ENCODE measurements at places on chromosomes 12 and 14.
A peak's percentile ranks its signal among the peaks of the same experiment; 100 is the strongest.

GRCh38 chr12:16168078-16168477, 109.4 kb downstream of the SLC15A5 start:
- H3K27ac ChIP-seq, result no peak overlapping the region
- no peak for DNase-seq
- no peaks in the 10 kb centered on the region for H3K27me3 ChIP-seq
- no peaks in the 10 kb centered on the region for H3K4me1 ChIP-seq

GRCh38 chr12:50518090-50518489, 13.3 kb downstream of the DIP2B start:
- no peak for DNase-seq
- no peaks in the 10 kb centered on the region for H3K27me3 ChIP-seq
- H3K36me3 ChIP-seq, result peaks cover 14% of the 10 kb centered on the region
- H3K27ac ChIP-seq, result peak overlapping the region; percentile 74

GRCh38 chr14:70907996-70908934, 1.0 kb downstream of the PCNX1 start:
- H3K4me1 ChIP-seq, result peaks cover 57% of the 10 kb centered on the region
- peak; percentile 88 for DNase-seq
- no peaks in the 10 kb centered on the region for H3K27me3 ChIP-seq
- H3K36me3 ChIP-seq, result peaks cover 22% of the 10 kb centered on the region

GRCh38 chr14:104690861-104691455, 1.5 kb downstream of the INF2 start:
- peak overlapping the region; percentile 84 for H3K4me3 ChIP-seq
- H3K4me1 ChIP-seq, result peaks cover 49% of the 10 kb centered on the region
- no peaks in the 10 kb centered on the region for H3K27me3 ChIP-seq
- H3K27ac ChIP-seq, result peak overlapping the region; percentile 70
- peaks cover 6% of the 10 kb centered on the region for H3K36me3 ChIP-seq

DNA sequence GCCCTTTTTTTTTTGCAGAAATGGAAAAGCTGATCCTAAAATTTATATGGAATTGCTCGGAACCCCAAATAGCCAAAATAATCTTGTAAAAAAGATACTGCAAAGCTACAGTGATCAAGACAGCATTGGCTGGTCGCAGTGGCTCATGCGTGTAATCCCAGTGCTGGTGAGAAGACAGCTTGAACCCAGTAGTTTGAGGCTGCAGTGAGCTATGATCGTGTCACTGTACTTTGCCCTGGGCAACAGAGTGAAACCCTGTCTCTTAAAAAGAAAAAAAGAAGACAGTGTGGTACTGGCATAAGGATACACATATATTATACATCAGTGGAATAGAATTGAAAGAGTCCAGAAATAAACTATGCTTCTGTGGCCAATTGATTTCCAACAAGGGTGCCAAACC, 5.4 kb downstream of the ITGB7 start:
- H3K36me3 ChIP-seq, result peaks cover 49% of the 10 kb centered on the region
- H3K4me1 ChIP-seq, result peaks cover 61% of the 10 kb centered on the region
- H3K27ac ChIP-seq, result peak overlapping the region; percentile 54
- H3K27me3 ChIP-seq, result no peaks in the 10 kb centered on the region
- H3K4me3 ChIP-seq, result peak overlapping the region; percentile 20

DNA sequence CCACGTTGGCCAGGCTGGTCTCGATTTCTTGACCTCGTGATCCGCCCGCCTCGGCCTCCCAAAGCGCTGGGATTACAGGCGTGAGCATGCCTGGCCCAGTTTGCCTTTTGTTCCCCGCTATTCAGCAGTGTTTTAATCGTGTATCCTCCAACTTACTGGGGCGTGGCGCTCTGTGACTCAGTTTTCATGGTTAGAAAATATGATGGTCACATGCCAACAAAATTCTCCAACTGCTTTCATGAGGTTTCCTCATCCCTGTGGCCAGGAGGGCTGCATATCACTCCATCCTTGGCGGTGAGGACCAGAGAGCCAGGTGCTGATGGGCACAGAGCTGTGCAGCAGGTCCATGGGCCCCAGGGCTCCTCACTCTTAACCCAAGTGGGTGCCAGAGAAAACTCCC, 33.0 kb upstream of the PRMT8 start:
- peaks cover 27% of the 10 kb centered on the region for H3K27me3 ChIP-seq
- H3K4me3 ChIP-seq, result no peak overlapping the region
- H3K27ac ChIP-seq, result no peak overlapping the region
- DNase-seq, result no peak
- no peaks in the 10 kb centered on the region for H3K36me3 ChIP-seq

DNA sequence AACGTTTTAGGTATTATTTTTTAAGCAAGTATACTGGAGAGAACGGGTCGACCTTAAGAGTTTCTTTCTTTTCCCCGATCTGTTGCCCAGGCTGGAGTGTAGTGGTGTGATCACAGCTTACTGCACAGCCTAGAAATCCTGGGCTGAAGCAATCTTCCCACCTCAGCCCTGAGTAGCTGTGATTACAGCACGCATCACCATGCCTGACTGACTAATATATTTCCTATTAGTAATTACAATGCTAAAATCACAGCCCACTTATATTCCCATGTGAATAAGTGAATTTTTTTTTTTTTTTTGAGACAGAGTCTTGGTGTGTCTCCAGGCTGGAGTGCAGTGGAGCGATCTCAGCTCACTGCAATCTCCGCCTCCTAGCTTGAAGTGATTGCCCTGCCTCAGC, 50.4 kb downstream of the DICER1 start:
- H3K27me3 ChIP-seq, result no peaks in the 10 kb centered on the region
- peaks cover 2% of the 10 kb centered on the region for H3K4me1 ChIP-seq
- no peak overlapping the region for H3K4me3 ChIP-seq
- peaks cover 59% of the 10 kb centered on the region for H3K36me3 ChIP-seq

GRCh38 chr12:78331753-78332152, 501.1 kb downstream of the NAV3 start:
- no peak overlapping the region for H3K4me3 ChIP-seq
- no peak overlapping the region for H3K27ac ChIP-seq
- no peaks in the 10 kb centered on the region for H3K36me3 ChIP-seq
- no peaks in the 10 kb centered on the region for H3K4me1 ChIP-seq
- H3K27me3 ChIP-seq, result no peaks in the 10 kb centered on the region
- DNase-seq, result no peak

DNA sequence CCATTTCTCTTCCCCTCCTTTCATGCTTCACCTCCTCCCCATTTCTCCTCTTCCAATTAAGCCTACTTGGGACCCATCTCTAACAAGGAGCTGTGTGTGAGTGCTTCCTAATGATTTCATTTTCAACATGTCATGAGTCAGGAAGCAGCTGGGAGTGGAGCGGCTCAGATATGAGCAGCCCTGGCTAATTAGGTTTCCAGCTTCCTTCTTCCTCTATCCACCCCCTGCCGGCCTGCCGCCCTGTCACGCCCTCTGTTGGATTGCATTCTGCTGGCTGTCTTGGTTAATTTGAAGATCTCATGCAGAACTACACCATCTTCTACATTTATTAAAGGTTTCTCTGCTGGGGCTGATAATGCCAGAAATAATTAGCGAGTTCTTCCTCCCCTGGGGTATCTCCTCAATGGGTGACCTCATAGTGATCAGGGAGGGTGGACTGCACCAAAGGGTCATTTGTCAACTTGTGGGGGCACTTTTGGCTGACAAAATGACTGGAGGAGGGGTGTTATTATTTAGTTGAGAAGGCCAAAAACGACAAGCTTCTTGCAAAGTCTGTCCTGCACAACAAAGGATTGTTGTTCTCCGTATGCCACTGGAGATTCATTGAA, 300.9 kb upstream of the SRRM4 start:
- H3K4me3 ChIP-seq, result no peak overlapping the region
- no peaks in the 10 kb centered on the region for H3K36me3 ChIP-seq
- H3K27me3 ChIP-seq, result no peaks in the 10 kb centered on the region

- no peaks in the 10 kb centered on the region for H3K27me3 ChIP-seq
- H3K4me1 ChIP-seq, result peaks cover 49% of the 10 kb centered on the region
- no peak overlapping the region for H3K4me3 ChIP-seq
- no peaks in the 10 kb centered on the region for H3K36me3 ChIP-seq
- DNase-seq, result no peak
Observed at GRCh38 chr12:96422192-96422591, 22.0 kb upstream of the CDK17 start.

DNA sequence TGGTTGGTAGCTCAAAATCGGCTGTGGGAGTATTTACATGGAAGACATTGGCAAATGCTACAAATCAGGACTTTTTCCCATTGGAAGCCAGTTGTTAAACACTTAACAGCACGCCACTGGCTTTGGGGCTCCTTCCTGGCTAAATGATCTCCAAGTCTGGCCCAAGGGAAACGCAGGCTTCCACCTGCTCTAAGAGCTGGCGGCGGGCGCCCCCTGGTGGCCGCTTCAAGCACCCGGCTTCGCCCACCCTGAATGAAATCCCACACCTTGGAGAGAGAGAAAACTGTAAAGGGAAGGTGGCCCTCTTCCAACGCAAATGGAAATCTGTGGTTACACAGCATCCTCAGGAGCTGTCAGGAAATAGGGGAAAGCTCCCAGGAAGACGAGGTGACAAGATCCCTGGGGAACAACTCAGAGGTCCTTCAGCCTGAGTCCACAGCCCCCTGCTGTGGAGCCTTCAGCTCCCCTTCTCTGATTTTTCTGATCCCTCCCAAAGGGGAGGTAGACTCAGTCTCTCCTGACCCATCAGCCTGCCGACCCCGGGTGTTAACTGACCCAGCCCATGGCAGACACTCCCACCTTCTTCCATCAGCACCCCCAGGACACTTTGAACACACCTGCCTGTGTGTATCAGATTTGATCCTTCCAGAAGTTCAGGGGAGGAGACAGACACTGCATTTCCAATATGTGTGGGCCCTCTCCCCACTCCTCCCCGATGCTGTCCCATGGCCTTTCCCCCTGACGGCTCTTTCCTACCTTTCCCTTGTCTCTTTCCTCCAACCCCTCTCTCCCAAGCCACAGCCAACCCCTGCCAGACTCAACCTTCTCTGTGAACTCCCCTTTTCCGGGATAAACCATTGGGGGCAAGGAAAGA, 15.4 kb downstream of the SELPLG start:
- no peak overlapping the region for H3K4me3 ChIP-seq
- H3K27me3 ChIP-seq, result no peaks in the 10 kb centered on the region
- peaks cover 50% of the 10 kb centered on the region for H3K4me1 ChIP-seq
- H3K36me3 ChIP-seq, result peaks cover 58% of the 10 kb centered on the region
- H3K27ac ChIP-seq, result peak overlapping the region; percentile 83

DNA sequence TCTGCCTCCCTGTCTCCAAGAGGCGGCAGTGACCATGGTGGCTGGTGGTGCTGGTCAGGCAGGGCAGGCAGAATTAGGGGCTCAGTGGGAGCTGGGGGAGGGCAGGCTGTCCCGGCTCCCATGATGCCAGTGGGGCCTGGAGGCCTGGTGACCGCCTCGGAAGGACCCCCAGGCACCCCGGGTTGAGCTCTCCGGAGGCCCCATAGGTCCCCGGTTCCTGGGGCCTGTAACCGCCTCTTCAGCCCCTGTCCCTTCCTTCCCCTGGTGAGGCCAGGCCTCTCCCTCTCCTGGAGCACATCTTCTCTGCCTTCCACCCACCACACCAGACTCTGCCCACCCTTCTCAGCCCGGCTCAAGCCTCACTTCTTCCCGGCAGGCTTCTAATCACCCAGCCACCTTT, 117.7 kb upstream of the GSC start:
- no peak for DNase-seq
- no peaks in the 10 kb centered on the region for H3K36me3 ChIP-seq
- H3K27ac ChIP-seq, result no peak overlapping the region

DNA sequence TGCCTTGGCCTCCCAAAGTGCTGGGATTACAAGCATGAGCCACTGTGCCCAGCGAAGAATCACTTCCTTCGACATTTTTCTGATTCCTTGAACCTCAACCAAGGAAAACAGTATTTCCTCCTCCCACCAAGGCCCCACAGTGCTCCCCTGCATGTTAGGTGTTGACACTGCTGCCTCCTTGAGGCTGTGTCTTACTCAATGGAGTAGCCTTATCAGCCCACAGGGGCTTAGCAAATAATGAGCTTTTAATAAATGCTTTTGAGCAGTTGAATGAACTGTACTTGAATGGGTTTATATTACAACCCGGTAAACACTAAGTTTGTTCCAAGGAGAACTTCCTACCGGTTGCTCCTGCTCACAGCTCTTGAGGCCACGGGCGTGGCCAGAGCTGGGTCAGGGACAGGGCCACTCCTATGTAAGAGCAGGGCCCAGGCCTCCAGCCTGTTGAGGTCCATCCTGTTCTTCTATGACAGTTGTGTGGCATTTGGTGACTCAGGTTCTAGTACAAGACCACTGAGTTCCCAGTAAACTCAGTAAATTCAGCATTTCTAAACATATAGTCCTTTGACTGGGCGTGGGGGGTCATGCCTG, 36.8 kb upstream of the TUBA1A start:
- H3K36me3 ChIP-seq, result no peaks in the 10 kb centered on the region
- H3K27ac ChIP-seq, result no peak overlapping the region
- peaks cover 10% of the 10 kb centered on the region for H3K27me3 ChIP-seq
- H3K4me3 ChIP-seq, result no peak overlapping the region

DNA sequence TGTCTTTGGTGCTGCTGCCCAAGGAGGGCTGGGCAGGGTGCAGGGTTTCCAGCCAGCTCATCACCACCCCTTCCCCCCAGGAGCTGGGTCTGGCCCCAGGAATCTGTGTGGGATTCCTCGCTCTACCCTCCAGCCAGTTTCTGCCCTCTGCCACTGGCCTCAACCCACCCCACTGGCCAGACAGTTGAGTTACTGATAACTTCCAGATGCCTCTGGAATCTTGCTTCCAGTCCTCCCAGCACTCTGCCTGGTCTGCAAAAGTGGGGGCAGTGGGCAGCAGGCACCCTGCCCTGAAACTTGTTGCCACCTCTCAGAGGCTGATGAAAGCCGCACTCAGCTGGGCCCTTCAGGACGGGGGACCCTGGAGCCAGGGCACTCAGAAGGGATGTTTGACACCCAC, 20.1 kb upstream of the TBX3 start:
- H3K27me3 ChIP-seq, result peaks cover 40% of the 10 kb centered on the region
- H3K27ac ChIP-seq, result no peak overlapping the region
- H3K4me1 ChIP-seq, result no peaks in the 10 kb centered on the region
- no peak for DNase-seq
- no peak overlapping the region for H3K4me3 ChIP-seq

- no peak overlapping the region for H3K4me3 ChIP-seq
- H3K27ac ChIP-seq, result no peak overlapping the region
- no peaks in the 10 kb centered on the region for H3K4me1 ChIP-seq
- peaks cover 32% of the 10 kb centered on the region for H3K27me3 ChIP-seq
Observed at GRCh38 chr12:93638954-93639353, 38.2 kb upstream of the CRADD start.

DNA sequence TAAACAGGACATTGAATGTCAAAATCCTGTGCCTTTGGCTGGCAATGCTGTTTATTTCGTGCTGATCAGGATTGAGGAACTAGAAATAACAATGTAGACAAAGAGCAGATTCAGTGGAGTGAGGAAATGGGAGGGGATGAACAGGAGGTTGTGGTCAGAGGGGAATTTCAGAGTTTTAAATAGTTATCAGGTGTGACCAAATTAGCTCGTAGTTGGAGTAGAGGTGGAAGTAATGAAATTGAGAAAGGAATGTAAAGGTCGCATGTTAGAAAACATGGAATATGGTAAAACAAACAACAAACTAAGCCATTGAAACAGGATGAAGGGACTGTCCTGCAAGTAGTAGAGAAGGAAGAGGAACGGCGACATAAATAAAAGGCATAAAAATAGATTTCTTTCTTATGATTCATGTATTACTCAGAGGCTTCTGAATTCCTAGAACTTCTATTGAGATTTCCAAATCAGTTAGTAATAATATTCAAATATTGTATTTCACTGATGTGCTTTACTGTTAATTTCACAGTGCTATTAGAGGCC, 9.5 kb upstream of the SAV1 start:
- no peaks in the 10 kb centered on the region for H3K36me3 ChIP-seq
- DNase-seq, result no peak
- peaks cover 7% of the 10 kb centered on the region for H3K27me3 ChIP-seq
- H3K4me3 ChIP-seq, result peak overlapping the region; percentile 3

GRCh38 chr12:132123970-132124765, 20.0 kb downstream of the DDX51 start:
- H3K27me3 ChIP-seq, result no peaks in the 10 kb centered on the region
- no peaks in the 10 kb centered on the region for H3K4me1 ChIP-seq
- no peak overlapping the region for H3K4me3 ChIP-seq
- H3K36me3 ChIP-seq, result peaks cover 35% of the 10 kb centered on the region
- H3K27ac ChIP-seq, result no peak overlapping the region
